ENCODE measurements at places on chromosomes 5 and 9.

- DNase-seq, result no peak
These were observed 380.1 kb downstream of the IRX2 start for GRCh38 chr5:2371419-2371710.

- no peak for DNase-seq
These were observed 3.9 kb downstream of the GABRA1 start for GRCh38 chr5:161851691-161852299.

- DNase-seq, result no peak
These were observed 3.7 kb downstream of the FAM163B start for GRCh38 chr9:133605446-133605845.

DNA sequence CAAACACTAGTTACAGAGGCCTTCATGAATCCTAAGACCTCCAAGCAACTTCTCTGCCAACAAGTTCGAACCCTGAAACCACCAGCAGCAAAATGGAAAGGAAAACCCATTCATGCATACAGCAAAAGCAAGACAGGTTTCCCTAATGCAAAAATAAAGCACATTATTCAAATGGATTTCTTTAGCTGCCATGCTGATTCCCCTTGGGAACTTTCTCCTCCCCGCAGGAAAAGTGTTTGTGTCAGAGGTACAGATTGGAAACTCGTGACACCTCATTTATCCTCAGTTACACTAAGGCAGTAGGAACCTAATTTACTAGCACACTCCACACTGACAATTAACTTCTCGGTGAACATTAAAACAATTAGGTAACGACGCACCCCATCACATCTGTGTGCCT lies 63.4 kb downstream of the TLE1 start:
- no peak for DNase-seq

DNA sequence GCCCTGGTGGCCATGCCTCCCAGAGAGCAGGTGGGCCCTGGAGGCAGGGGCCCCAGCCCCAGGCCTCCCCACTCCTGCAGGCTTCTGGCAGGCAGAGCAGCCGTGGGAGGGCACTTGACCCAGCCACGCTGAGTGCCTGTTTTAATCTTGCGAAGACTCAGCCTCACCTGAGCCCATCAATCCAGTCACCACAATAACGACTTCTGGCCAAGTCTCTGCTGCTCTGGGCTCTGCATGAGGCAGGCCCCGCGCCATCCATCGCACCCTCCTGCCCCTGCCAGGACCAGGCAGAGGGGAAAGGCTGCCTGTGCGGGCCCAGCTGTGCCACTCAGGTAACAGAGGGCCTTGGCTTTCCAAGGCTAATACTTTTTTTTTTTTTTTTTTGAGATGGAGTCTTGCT lies 32.8 kb downstream of the RASGEF1C start:
- DNase-seq, result no peak
